T-helper 22 cell (primary cell): ENCODE measurements at places on chromosomes 7 and 10.

GRCh38 chr7:12210179-12211053 is 678 bp upstream of the TMEM106B start:
- no peak for DNase-seq

DNA sequence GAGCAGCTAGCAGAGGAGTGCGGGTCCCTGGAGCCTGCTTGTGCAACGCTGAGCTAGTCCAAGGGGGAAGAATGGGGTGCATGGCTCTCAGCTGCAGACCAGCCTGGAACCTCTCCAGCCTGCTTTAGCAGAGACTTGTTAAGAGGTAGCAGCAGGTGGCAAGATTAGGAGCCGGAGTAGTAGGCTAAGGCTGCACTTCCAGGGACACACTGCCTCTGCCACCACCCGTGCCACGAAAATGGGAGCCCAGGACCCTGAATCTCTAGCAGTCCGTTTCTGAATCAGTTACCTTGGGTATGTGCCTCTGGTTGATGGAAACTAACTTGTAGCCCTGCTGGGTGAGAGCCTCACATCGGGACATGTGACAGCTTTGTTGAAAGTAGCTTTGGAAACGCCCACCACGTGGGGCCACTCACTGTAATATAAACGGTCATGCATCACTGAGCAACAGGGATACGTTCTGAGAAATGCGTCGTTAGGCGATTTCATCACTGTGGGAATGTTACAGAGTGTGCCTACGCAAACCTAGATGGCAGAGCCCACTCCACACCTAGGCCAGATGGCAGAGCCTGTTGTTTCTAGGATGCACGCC is 25.9 kb downstream of the HTRA1 start:
- no peak for DNase-seq

DNA sequence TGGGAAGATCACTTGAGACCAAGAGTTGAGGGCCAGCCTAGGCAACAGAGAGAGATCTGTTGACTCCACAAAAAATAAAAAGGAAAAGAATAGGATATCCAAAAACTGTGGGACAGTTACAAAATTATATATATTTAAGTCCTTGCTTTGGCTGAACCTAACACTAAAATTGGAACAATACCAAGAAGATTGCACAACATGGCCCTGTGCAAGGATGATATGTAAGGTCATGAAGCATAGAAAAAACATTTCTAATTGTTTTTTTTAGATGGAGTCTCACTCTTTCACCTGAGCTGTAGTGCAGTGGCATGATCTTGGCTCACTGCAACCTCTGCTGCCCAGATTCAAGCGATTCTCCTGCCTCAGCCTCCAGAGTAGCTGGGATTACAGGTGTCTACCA is 139.0 kb downstream of the TPST1 start:
- DNase-seq, result no peak

DNA sequence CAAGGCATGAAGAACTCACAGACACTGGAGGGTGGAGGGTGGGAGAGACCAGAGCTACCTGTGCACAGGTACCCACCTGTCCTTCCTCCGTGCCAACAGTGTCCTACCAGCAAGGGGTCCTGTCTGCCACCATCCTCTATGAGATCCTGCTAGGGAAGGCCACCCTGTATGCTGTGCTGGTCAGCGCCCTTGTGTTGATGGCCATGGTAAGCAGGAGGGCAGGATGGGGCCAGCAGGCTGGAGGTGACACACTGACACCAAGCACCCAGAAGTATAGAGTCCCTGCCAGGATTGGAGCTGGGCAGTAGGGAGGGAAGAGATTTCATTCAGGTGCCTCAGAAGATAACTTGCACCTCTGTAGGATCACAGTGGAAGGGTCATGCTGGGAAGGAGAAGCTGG is 21.8 kb downstream of the PRSS2 start:
- no peak for DNase-seq

GRCh38 chr10:5434017-5434753 is 21.8 kb downstream of the NET1 start:
- no peak for DNase-seq

GRCh38 chr10:114684084-114684821 is 26.2 kb upstream of the ABLIM1 start:
- no peak for DNase-seq

- DNase-seq, result no peak
Observed at GRCh38 chr10:103861505-103861904, 6.1 kb upstream of the SH3PXD2A start.

- no peak for DNase-seq
Observed at GRCh38 chr10:98194633-98195032, 60.2 kb downstream of the R3HCC1L start.

- DNase-seq, result no peak
Observed at GRCh38 chr7:157703534-157704195, 366.9 kb downstream of the DNAJB6 start.

- no peak for DNase-seq
Observed at GRCh38 chr10:31242902-31243301, 76.1 kb upstream of the ZEB1 start.

DNA sequence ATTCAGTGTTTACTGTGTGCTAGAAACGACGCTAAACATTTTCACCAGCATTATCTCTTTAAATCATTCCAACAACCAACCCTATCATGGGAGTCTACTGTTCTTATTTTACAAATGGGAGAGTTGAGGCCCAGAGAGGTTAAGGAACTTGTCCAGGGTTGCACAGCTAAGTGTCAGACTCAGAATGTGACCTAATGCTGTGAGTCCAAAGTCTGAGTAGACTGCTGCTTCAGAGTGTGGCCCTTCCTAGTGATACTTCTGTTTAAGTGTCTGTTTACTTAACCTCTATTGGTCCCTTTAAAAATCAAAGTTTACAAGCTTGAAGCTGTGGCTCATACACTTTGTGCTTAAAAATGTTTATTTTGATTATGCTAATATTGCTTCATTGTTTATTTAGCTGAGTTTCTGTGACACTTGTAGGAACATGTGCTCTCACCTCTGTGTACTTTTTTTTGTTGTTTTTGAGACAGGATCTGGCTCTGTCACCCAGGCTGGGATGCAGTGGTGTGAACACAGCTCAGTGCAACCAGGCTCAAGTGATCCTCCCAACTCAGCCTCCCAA is 84.4 kb upstream of the SYPL1 start:
- DNase-seq, result no peak

GRCh38 chr7:1238931-1239802 is 6.5 kb downstream of the UNCX start:
- no peak for DNase-seq

DNA sequence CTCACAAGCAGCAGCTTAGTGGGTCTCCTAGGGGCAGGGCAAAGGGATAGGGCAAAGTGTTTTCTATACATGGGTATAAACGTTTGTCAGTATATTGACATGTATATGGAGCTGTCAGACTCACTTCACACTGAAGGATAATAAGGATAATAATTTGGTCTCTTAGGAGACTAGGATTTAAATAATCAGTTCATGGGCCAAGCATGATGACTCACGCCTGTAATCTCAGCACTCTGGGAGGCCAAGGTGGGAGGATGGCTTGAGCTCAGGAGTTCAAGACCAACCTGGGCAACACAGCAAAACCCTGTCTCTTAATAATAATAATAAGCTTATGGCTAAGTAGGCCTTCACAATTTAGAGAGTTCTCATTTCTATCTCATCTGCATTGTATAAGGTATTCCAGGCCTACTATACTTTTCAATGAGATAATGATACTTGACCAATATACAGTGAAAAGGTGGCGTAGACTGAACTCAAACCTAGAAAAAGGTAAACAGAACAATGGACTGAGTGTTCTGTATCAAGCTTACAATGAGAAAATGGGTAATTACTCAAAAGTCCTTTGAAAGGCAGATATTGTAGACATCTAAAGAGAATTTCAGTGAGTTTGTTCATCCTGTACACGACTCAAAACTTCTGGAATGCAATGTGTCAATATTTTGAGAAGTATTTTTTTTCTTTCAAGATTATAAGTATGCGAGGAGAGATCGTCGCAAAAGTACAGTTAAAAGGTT is 7.0 kb downstream of the GSAP start:
- no peak for DNase-seq

GRCh38 chr10:46026106-46026505 is 4.3 kb downstream of the NCOA4 start:
- no peak for DNase-seq

DNA sequence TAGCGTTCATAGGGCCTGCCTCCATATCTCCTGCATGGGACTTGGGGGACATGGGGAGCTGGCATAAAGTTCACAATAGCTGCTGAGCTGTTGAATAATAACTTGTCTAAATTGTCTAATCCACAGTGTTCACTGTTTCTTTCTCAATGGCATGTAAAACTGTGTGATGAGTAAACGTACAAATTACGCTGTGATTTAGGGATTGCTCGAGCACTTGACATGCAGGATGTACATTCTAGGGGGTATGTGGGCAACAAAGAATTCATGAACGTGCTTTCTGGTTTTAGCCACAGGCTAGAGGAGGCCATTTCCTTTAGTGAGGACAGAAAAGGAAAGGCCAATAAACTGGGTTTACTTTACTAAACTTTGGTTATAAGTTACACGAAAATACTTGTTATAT is 534.2 kb upstream of the ZWINT start:
- no peak for DNase-seq

GRCh38 chr10:88826388-88826787 is 23.9 kb downstream of the LIPM start:
- DNase-seq, result no peak

- DNase-seq, result no peak
Observed at GRCh38 chr10:59654007-59654406, 55.6 kb downstream of the SLC16A9 start.

GRCh38 chr10:130458509-130458908 is 322.3 kb downstream of the GLRX3 start:
- no peak for DNase-seq

DNA sequence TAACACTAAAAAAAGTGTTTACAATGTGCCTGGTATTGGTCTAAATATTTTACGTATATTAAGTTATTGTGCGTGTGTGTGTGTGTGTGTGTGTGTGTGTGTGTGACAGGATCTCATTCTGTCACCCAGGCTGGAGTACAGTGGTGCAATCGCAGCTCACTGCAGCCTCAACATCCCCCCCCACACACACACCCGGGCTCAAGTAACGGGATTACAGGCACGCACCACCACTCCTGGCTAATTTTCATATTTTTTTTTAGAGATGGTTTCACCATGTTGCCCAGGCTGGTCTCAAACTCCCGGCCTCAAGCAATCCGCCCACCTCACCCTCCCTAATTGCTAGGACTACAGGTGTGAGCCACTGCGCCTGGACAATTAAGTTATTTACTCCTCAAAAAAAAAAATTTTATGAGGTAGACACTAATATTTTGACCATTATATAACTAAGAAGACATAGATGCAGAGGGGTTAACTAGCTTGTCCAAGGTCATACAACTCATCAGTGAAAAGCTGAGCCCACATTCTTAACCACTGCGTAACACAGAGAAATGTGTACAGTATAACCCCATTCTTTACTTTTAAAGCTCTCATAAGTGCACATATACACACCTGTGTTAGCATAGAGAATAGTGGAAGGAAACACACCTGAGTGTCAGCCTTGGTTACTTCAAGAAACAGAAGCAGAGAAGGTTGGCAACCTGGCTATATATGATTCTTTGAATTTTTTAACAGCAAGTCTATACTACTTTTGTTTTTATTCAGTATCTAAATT is 35.0 kb downstream of the DNAJC12 start:
- no peak for DNase-seq

DNA sequence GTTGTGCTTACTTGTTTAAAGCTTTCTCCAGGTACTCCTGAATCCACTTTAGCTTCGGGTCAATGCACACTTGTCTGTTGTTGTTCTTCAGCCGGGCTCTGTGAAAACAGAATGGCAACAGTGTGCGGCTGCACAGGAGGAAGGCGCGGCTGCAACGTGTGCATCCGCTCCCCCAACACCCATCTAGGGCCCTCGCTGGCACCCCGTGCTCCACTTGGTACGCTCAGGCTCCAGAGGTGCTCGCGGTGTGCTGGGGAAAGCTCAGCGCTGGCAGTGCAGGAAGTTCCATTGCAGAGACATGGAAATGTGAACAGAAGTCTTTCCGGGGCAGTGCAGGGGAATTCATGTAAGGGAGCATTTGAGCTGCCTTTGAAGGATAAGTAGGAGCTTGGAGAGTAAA is 6.3 kb downstream of the CXCL12 start:
- DNase-seq, result no peak

GRCh38 chr7:38054199-38054598 is 123.8 kb upstream of the STARD3NL start:
- no peak for DNase-seq

- no peak for DNase-seq
Observed at GRCh38 chr7:6589151-6589828, 531 bp upstream of the INTS15 start.

DNA sequence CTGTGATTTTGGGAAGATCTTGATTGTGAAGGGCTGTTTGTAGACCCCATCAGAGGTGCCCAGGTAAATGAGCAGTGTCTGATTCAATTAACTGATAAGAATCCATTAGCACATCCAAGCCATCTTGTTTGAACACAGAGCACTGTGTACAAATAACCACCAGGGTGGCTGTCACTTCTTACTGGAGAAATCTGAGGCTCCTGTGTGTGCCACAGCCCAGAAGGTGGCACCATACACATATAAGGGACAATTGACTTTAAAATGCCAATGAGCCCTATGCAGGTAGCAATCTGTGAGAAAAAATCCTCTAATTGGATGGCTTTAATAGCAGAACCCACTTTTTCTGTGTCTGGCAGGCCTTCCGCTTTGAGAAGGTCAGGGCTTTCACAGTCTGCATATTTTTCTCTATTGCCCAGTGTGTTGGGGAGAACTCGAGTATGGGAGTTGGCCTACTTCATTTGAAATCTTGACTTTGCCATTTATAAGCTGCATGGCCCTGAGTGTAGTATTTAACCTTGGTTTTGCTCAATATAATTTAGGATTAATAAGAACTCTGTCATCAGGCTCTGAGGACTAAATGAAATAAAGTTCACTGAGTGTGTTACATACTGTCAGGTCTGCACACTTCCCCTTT is 517.4 kb downstream of the CCSER2 start:
- no peak for DNase-seq

DNA sequence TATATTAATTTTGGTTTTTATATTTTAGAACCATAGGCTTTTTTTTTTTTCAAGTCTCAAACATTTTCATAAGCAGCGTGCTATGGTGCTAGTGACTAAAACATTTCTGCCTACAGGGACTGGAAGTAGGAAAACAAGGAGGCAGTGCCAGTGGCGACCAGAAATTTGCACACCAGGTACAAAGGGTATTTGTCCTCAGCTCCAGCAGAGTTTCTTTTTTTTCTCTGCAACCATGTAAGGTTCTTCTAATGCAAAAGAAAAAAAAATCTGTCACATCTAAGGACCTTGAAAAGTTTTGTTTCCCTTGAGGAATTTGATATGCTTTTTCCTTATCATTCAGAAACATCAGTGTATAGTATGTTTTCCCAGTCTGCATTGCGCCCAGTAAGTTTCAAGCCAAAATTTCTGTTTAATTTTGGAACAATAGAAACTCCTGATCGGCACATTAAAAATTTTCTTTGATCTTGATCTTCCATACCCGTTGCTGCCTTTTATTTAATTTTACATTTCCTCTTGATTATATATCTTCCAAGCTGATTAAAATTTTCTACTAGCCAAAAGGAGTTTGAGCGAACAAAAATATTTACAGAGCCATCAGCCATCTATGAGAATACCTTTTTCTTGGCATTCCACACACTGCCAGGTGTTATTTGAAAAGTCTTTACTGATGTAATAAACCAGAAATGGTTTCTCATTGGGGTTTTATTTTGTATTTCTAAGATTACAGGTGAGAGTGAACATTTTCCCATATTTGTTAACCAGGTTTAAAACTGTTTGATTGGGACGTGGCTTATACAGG is 956 bp upstream of the KLHDC10 start:
- no peak for DNase-seq

GRCh38 chr10:101290431-101290830 is 61.2 kb upstream of the LBX1 start:
- no peak for DNase-seq
